Daoy (cell line): ENCODE measurements at places on chromosomes 6 and 20. TPM values are rescaled to one million over a fixed set of nuclear protein-coding genes. Genes with fewer than 3 reads are reported as not detected.

LY6G6C gene
- total RNA-seq = not detected in 2 replicates

BPI gene
- total RNA-seq = 0.09 TPM in 1 of 2 replicates, not detected in the other

TNFAIP3 gene
- total RNA-seq = 10.4 and 12.6 TPM in 2 replicates

SLC22A16 gene
- not detected in 2 replicates for total RNA-seq

POU3F2 gene
- 0.63 and 0.77 TPM in 2 replicates for total RNA-seq

PKHD1 gene
- under 0.01 TPM in 1 of 2 replicates, not detected in the other for total RNA-seq

OTOR gene
- not detected in 2 replicates for total RNA-seq

LRRN4 gene
- total RNA-seq = 0.15 and 0.86 TPM in 2 replicates

MCCD1 gene
- not detected in 2 replicates for total RNA-seq

AGPAT1 gene
- total RNA-seq = 37.4 and 42.6 TPM in 2 replicates

SLC13A3 gene
- 0.11 TPM in 1 of 2 replicates, not detected in the other for total RNA-seq

BCAS1 gene
- not detected in 2 replicates for total RNA-seq

MOXD1 gene
- total RNA-seq = 0.71 and 0.97 TPM in 2 replicates

CTAGE9 gene
- not detected in 2 replicates for total RNA-seq

- DNase-seq = peak; percentile 83
Measured at GRCh38 chr6:31057426-31058003, 47.2 kb downstream of the MUC22 start.

DNA sequence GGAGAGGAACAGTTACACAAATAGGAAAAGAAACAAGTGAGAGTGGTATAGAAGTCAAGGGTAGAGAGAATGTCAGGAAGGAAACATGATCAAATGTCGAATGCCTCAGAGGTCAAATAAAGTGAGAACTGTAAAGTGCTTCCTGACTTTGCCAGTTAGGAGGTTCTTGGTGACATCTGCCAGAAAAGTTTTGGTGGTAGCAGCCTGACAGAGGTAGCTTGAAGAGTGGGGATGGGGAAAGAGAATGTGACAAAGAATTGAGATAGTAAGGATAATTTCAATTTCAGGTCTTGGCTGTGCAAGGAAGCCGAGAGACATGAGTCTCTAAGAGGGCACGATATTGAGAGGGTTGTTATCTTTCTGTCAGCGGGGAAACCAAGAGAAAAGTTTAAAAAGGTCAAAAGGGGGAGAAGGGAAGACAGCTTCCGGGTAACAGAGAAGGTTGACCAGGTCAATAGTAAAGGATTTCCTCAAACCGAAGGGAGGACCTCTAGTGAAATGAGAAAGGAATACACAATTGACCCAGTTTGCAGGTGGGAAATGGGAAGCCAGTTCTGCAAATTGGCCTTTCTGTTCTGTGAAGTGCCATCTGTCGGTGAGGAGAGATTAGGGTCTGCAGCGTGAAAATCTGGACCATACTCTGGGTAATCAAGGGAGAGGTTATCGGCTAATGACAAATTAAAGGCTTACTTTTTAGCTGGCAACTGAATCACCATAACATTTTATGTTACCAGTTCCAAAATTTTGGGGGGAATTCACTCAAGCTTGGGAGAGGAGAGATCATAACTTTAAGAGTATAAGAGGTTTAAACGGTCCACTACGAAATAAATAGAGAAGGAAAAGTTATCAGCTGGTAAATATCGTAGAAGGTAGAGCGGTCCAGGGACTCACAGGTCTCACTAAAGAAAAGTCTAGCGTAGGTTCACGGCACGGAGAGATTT is 973 bp upstream of the BRD2 start:
- DNase-seq = peak; percentile 72

DNA sequence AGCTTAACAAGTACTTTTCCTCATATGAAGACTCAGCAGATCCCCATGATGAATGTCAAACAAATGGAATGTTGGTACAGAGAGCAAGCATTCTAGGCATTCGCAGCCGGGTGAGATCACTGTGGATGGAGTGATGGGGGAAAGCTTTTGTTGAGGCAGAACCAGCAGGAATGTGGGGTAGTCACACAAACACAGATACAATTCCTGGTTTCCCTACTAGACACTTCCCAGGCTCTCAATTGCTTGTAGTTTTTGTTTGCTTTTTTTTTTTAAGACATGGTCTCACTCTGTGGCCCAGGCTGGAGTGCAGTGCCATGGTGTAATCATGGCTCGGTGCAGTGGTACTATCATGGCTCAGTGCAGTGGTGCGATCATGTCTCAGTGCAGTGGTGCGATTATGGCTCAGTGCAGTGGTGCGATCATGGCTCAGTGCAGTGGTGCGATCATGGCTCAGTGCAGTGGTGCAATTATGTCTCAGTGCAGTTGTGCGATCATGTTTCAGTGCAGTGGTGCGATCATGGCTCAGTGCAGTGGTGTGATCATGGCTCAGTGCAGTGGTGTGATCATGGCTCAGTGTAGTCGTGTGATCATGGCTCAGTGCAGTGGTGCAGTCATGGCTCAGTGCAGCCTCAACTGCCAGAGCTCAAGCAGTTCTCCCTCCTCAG is 15.4 kb upstream of the IER3 start:
- DNase-seq = peak; percentile 97

DNA sequence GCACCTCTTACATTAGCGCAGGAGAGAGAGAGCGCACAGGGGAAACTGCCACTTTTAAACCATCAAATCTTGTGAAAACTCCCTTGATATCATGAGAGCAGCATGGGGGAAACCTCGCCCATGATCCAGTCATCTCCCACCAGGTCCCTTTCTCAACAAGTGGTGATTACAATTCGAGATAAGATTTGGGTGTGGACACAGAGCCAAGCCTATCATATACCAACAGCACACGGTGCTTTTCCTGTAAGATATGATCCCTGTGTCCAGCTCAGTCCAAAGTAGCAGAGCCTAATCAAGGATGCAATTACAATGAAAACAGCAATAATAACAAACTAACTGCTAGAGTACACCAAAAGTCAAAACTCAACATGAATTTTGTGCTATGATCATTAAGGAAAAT is 148.7 kb upstream of the TCF21 start:
- no peak for DNase-seq

GRCh38 chr20:43904827-43905177 is 9.8 kb upstream of the TOX2 start:
- DNase-seq = no peak

DNA sequence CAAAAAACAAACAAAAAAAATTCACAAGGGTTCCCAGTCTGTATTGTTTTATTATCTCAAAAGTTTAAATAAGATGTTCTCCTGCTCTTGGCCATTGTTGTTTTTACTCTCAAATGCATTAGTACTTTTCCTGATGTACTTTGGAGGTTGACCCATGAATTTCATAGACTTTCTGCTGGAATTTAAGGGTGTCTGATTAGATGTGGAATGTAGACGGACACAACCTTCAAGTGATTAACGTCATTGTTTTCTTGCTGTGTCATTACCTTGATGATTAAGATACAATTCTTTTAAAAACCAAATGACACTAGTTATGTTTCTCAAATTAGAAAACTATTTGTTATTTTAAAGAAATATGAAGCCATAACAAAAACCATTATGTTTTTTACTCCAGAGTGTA is 421.4 kb upstream of the RUNX2 start:
- DNase-seq = no peak

- no peak for DNase-seq
Measured at GRCh38 chr6:83221889-83222479, 28.8 kb downstream of the RWDD2A start.

- DNase-seq = no peak
Measured at GRCh38 chr20:1473246-1474220, 6.9 kb upstream of the NSFL1C start.

DNA sequence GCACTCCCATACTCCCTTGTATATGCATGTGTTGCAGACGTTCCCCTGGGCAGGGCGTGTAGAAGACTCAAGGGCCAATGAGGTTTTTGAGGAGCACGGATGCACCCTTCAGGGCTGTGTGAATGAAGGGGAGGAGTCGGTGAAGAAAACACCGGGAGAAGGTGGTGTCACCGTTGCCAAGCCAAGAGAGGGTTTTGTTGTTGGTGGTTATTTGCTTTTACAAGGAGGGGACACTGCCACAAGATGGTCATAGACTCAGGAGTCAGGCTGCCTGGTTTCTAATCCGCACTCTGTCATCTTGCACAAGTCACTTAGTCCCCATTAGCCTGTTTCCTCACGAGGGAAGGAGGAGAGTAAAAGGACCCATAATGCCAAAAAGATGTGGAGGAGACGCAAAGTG is 124.0 kb downstream of the PXDC1 start:
- no peak for DNase-seq

- DNase-seq = no peak
Measured at GRCh38 chr20:52899041-52899608, 73.0 kb upstream of the TSHZ2 start.
